ENCODE measurements at places on chromosomes 7 and 10.

DNA sequence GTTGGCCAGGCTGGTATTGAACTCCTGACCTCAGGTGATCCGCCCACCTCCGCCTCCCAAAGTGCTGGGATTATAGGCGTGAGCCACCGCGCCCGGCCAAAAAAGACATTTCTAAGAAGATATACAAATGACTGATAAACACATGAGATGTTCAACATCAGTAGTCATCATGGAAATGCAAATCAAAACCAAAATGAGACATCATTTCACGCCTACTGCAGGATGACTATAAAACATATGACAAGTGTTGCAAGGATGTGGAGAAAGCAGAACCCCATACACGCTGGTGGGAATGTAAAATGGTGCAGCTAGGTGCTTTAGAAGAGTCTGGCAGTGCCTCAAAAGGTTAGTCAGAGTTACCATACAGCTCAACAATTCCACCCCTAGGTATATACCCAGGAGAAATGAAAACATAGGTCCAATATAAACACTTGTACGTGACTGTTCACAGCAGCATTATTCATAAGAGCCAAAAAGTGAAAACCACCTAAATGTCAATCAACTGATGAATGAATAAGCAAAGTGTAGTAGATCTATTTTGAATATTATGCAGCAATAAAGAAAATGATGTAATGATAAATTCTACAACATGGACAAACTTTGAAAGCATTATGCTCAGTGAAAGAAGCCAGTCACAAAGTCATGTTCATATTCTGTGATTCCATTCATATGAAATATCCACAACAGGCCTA, 24.5 kb downstream of the TMEM209 start:
- peak; percentile 69 for DNase-seq

GRCh38 chr7:15972862-15973275, 286.4 kb upstream of the MEOX2 start:
- DNase-seq, result no peak

DNA sequence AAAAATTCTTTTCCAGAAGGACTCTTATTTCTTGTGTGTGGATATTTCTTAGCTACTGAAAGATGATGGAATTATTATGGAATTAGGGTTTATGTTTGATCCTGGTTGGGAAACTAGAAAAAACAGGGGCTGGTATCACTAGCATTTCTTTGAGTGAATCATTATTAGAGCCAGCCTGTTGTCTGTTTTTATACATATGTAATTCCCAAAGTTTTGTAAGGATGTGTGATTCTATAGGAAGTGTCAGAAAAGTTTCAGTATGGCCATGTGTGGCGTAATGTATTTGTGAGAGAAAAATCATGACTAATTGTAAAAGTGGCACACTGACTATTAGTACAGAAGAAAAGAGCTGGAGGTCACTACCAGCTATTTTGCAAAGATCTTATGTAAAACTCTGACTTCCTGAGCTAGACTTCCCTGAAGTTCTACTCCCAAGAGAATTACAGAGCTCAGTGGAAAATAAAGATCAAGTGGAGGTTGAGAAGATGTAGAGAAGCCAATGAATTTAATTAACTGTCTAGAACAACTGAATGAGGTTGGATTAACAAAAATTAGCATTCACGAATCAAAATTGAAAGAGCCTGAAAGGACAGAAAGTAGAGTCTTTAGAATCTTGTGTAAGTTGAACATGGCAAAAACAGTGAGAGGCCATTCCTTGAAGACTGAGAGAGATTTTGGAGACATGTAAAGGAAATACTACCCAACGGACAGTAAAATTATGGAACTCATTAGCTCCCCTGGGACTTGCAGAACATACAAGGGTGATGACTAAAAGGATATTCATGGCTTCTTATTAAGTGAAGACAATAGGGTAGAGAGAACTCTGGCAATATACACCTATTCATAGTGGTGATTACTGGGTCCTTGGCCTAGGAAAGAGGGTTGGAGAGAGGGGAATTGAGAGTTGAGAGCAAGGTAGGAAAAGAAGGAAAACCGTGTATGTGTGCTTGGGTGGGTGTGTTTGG, 12.5 kb downstream of the ZNF365 start:
- DNase-seq, result no peak

GRCh38 chr10:11822026-11822756, 965 bp upstream of the PROSER2 start:
- no peak for DNase-seq

DNA sequence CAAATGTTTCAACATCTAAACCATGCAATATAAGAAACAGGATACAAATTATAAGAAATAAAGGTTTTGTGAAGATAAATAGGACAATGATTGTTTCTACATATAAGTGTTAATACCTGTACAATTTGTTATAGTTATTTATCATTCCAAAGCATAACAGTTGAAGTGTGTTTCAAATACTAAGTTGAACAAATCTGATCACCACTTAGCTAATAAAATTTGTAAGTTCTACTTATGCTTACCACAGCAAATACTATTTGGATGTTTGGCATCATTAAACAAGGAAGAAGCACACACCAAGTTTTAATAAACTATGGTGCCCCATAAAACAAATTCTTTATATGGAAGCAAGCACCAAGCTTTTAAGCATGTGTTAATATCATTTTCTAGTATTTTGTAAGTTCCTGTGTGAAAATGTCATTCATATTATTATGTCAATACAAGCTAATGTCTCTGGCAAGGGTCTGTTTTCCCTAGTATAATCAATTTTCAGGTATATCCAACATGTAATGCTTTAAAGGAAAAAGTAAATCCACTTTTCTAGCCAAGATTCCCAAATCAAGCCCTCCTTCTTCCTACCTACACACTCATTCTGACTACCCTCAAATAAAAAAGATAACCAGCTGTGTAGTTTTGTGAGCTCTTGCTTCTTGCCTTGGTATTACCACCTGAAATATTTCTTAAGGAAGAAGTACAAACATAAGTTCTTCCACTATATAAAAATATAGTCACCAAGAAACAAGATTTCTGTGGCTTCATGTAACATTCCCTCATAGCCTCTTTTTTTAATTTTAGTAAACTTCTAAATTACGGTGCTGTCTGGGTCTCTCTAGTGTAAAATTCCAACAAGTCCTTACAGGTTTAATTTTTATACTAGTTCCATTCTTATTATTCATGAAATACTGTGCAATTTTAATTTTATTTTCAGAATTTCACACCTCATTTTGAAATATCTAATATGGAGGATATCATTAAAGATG, 9.2 kb downstream of the SKAP2 start:
- no peak for DNase-seq

DNA sequence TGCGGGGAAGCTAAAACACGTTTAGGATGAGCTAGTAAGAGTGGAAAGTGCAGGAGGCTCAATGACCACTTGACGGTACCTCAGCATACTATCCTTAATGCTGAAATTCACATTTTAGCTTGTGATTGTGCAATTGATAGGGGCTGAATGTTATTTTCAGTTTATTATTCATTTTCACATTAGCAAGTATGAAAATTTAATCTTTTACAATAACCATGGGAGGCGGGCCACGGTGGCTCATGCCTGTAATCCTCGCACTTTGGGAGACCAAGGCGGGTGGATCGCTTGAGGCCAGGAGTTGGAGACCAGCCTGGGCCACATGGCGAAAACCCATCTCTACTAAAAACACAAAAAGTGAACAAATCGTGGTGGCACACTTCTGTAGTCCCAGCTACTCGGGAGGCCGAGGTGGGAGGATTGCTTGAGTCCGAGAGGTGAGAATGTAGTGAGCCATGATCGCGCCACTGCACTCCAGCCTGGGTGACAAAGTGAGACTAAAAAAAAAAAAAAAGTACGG, 22.0 kb upstream of the ANLN start:
- DNase-seq, result no peak

DNA sequence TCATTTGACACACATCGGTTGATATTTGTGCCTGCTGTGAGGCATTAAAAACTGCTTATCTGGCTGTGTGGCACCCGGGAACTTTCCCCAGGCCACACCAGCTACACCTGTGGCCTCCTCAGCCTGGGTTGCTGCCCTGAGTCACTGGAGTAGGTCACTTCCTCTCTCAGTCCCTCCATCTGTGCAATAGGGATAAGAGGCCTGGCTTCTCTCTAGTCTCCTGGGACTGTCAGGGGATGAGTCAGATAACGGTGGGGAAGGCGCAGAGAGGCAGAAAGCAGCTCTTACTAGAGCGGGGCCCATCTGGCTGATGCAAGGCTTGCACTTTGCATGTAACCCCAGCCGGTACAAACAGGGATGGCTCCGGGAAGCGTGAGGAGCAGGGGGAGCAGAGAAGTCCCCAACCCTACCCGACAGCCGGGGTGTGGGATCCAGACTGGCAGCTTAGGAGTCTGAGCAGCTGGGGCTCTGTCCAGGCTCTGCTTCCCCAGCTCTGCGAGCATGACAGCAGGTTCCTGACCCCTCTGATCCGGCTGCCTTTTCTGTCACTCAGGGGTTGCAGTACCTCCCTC, 34.0 kb downstream of the DNAJB12 start:
- DNase-seq, result peak; percentile 88

- DNase-seq, result no peak
Observed at GRCh38 chr10:101961591-101962498, 94.1 kb downstream of the ARMH3 start.

DNA sequence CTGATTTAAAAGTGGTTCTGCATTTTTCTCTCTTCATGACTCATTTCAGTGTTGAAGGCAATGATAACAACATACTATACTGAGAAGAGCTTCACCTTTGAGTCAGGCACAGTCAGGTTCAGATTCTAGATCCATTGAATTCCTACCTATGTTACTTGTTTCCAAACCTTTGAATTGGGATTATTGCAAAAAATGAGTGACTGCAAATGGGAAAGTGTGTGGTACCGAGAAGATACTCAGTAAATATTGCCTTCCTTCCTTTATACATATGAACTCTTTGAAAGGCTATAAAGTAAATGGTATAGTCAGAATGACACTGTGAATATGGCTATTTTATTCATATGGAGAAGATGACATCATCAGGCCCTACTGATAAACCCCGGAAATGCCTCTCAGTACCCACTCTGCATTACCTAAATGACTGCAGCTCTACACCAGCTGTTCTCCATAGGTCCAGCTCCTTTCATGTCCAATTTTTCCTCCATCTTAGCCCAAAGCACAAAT, 66.7 kb upstream of the FGL2 start:
- peak; percentile 31 for DNase-seq

Data from activated CD8-positive, alpha-beta T cell treated with anti-CD3 and anti-CD28 coated beads for 36 hours (primary cell).